ENCODE measurements at places on chromosomes 2 and 18. TPM values are rescaled to one million over a fixed set of nuclear protein-coding genes. Genes with fewer than 3 reads are reported as not detected.

AGXT gene
- not detected for total RNA-seq

- no peak overlapping the region for H3K27ac ChIP-seq
- no peak for DNase-seq
- H3K4me3 ChIP-seq, result no peak overlapping the region
- H3K4me1 ChIP-seq, result peaks cover 19% of the 10 kb centered on the region
- H3K27me3 ChIP-seq, result no peaks in the 10 kb centered on the region
Measured at GRCh38 chr2:237682856-237683670, 55.7 kb downstream of the LRRFIP1 start.

- H3K4me1 ChIP-seq, result no peaks in the 10 kb centered on the region
- H3K4me3 ChIP-seq, result no peak overlapping the region
- H3K27ac ChIP-seq, result no peak overlapping the region
- DNase-seq, result no peak
Measured at GRCh38 chr2:173978447-173978846, 13.3 kb upstream of the SP3 start.

GAD1 gene
- 0.60 TPM for total RNA-seq

DPYSL5 gene
- not detected for total RNA-seq

GRCh38 chr2:168237741-168238140 is 9.7 kb downstream of the STK39 start:
- no peak overlapping the region for H3K4me3 ChIP-seq
- H3K36me3 ChIP-seq, result no peaks in the 10 kb centered on the region
- no peaks in the 10 kb centered on the region for H3K27me3 ChIP-seq
- H3K4me1 ChIP-seq, result peaks cover 9% of the 10 kb centered on the region

- H3K36me3 ChIP-seq, result no peaks in the 10 kb centered on the region
- peaks cover 7% of the 10 kb centered on the region for H3K4me1 ChIP-seq
- H3K27me3 ChIP-seq, result no peaks in the 10 kb centered on the region
- no peak overlapping the region for H3K4me3 ChIP-seq
- DNase-seq, result no peak
- no peak overlapping the region for H3K27ac ChIP-seq
Measured at GRCh38 chr2:16604236-16604635, 61.4 kb downstream of the CYRIA start.

DNA sequence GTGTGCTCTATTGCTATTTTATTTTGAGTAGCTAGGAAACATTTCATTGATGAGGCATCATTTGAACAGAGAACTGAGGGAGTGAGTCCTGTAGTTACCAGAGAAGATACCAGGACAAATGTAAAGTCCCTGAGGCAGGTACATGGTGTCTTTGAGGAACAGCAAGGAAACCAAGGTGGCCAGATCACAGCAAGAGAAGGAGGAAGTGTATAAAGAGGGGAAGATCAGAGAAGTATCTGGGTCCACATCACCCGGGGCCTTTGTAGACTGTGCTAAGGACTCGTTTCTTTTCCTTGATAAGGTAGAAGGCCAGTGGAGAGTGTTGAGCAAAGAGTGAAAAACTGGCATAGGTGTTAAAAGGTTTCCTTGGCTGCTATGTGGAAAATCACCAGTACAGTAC is 34.8 kb upstream of the PLB1 start:
- no peak overlapping the region for H3K27ac ChIP-seq
- no peaks in the 10 kb centered on the region for H3K36me3 ChIP-seq
- no peak for DNase-seq
- H3K4me3 ChIP-seq, result no peak overlapping the region
- H3K4me1 ChIP-seq, result no peaks in the 10 kb centered on the region

GRCh38 chr18:13534631-13535030 is 191.7 kb downstream of the FAM210A start:
- DNase-seq, result no peak
- no peaks in the 10 kb centered on the region for H3K36me3 ChIP-seq
- H3K27me3 ChIP-seq, result peaks cover 7% of the 10 kb centered on the region
- no peaks in the 10 kb centered on the region for H3K4me1 ChIP-seq

- peaks cover 15% of the 10 kb centered on the region for H3K4me1 ChIP-seq
- H3K27ac ChIP-seq, result no peak overlapping the region
- no peak for DNase-seq
- H3K27me3 ChIP-seq, result no peaks in the 10 kb centered on the region
- H3K4me3 ChIP-seq, result no peak overlapping the region
- H3K36me3 ChIP-seq, result no peaks in the 10 kb centered on the region
Measured at GRCh38 chr2:164593959-164594358, 27.3 kb downstream of the GRB14 start.

- no peak within 1 kb of the TSS for H3K27ac ChIP-seq
- H3K4me3 ChIP-seq, result no peak within 1 kb of the TSS
- H3K36me3 ChIP-seq, result no peaks in the 10 kb centered on the region
- H3K4me1 ChIP-seq, result no peaks in the 10 kb centered on the region
Measured at GRCh38 chr2:214410918-214411554, at the start of gene VWC2L. VWC2L (plus strand) TSS chr2:214411054; CDS start chr2:214414194, 3,140 bp downstream.

- no peak overlapping the region for H3K27ac ChIP-seq
- H3K4me3 ChIP-seq, result no peak overlapping the region
- no peaks in the 10 kb centered on the region for H3K36me3 ChIP-seq
- peaks cover 8% of the 10 kb centered on the region for H3K4me1 ChIP-seq
- peaks cover 15% of the 10 kb centered on the region for H3K27me3 ChIP-seq
- DNase-seq, result peak; percentile 85
Measured at GRCh38 chr2:39620067-39620466, 45.6 kb upstream of the TMEM178A start.

ACADL gene
- not detected for total RNA-seq

FNDC4 gene
- 15.5 TPM for total RNA-seq

DNA sequence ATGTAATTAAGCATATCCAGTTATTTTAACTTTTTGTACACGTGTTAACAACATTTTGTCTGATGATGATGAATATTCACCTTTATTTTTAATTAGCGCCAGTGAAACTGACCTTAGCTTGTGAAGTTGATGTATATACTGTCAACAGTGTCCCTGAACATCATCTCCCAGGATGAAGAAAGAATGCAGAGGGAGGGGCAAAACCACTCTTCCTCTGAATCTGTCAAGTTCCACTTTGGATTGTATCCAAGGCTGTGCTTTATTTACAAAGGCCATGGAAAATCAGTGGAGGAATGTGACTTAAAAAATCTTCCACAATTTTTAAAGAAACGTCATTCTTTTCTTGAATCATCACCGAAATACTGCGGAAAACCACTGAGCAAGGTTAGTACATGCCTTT is 4.5 kb upstream of the RMDN2 start:
- peaks cover 4% of the 10 kb centered on the region for H3K4me1 ChIP-seq
- H3K4me3 ChIP-seq, result no peak overlapping the region
- H3K36me3 ChIP-seq, result no peaks in the 10 kb centered on the region
- H3K27me3 ChIP-seq, result peaks cover 18% of the 10 kb centered on the region
- no peak for DNase-seq
- H3K27ac ChIP-seq, result no peak overlapping the region

HAAO gene
- total RNA-seq, result 0.60 TPM

PXDN gene
- 248 TPM for total RNA-seq

DNA sequence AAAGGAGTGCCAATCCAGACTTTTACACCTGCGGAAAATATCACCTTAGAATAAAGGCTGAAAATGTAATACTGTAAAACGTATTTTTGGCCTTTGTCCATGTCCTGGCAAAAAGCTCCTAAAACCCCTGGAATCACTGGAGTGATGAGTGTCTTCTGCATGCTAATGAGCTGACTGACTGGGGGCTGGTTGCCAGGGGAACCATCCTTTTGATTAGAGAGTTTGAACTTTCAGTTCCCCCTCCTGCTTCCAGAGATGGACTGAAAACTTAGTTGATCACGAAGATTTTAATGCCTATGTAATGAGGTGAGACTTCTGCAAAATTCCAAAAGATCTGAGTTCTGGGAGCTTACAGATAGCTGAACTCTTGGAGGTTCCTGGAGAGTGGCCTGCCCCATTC is 20.5 kb downstream of the PUM2 start:
- H3K4me3 ChIP-seq, result no peak overlapping the region
- no peak overlapping the region for H3K27ac ChIP-seq
- peaks cover 4% of the 10 kb centered on the region for H3K36me3 ChIP-seq
- no peaks in the 10 kb centered on the region for H3K4me1 ChIP-seq

POLR1B gene
- 21.3 TPM for total RNA-seq

All from endothelial cell of umbilical vein (primary cell).